Smooth muscle cell of the umbilical artery (primary cell): ENCODE measurements at places on chromosomes 5 and 9. TPM values are rescaled to one million over a fixed set of nuclear protein-coding genes. Genes with fewer than 3 reads are reported as not detected.

Gene MYOZ3
- 0.30 and 0.32 TPM in 2 replicates for total RNA-seq

Gene MELK
- 3.0 and 20.4 TPM in 2 replicates for total RNA-seq

Gene SLC22A5
- 4.2 and 4.8 TPM in 2 replicates for total RNA-seq

Gene PCDH1
- total RNA-seq, result 0.60 and 0.89 TPM in 2 replicates

Gene MCCC2
- 20.2 and 22.1 TPM in 2 replicates for total RNA-seq

Gene PRR7
- 6.2 and 9.5 TPM in 2 replicates for total RNA-seq

Gene TSSK1B
- total RNA-seq, result 0.30 and 0.46 TPM in 2 replicates

Gene TUSC1
- total RNA-seq, result 7.6 and 10.4 TPM in 2 replicates

Gene WDR38
- total RNA-seq, result not detected in 2 replicates

Gene HTR1A
- not detected in 2 replicates for total RNA-seq

Gene HRCT1
- 0.30 and 0.51 TPM in 2 replicates for total RNA-seq

Gene ANKRD18B
- total RNA-seq, result 6.4 and 35.6 TPM in 2 replicates

Gene LRRC14B
- total RNA-seq, result not detected in 2 replicates

Gene GARIN3
- total RNA-seq, result not detected in 2 replicates

Gene PKD2L2
- not detected in 2 replicates for total RNA-seq

Gene SVEP1
- 9.2 and 15.4 TPM in 2 replicates for total RNA-seq

Gene TIMD4
- not detected in 2 replicates for total RNA-seq

Gene CORO2A
- total RNA-seq, result 0.30 and 0.37 TPM in 2 replicates

Gene ACTL7A
- not detected in 2 replicates for total RNA-seq

Gene OR1J2
- total RNA-seq, result not detected in 2 replicates

Gene LIFR
- 36.9 and 79.9 TPM in 2 replicates for total RNA-seq

Gene UAP1L1
- total RNA-seq, result 18.7 and 21.5 TPM in 2 replicates
